ENCODE measurements at places on chromosomes 7 and 10. TPM values are rescaled to one million over a fixed set of nuclear protein-coding genes. Genes with fewer than 3 reads are reported as not detected.

The GPR37 gene
- total RNA-seq, result not detected

The JAKMIP3 gene
- total RNA-seq, result 0.89 TPM

The SMO gene
- total RNA-seq, result 0.22 TPM

The ITIH2 gene
- not detected for total RNA-seq

The NUDCD3 gene
- 108 TPM for total RNA-seq

The INTS1 gene
- total RNA-seq, result 188 TPM

The PAPOLB gene
- total RNA-seq, result 0.07 TPM

The SAP25 gene
- 14.0 TPM for total RNA-seq

The PPP1R17 gene
- not detected for total RNA-seq

The REEP3 gene
- 7.5 TPM for total RNA-seq

The PILRA gene
- 16.0 TPM for total RNA-seq

The CYP2W1 gene
- 1.3 TPM for total RNA-seq

The A1CF gene
- total RNA-seq, result not detected

The LRIT1 gene
- total RNA-seq, result not detected

The LEP gene
- not detected for total RNA-seq

The NPC1L1 gene
- not detected for total RNA-seq

The PTF1A gene
- not detected for total RNA-seq

The ENTPD7 gene
- 5.6 TPM for total RNA-seq

The TLX1 gene
- total RNA-seq, result not detected

The NYAP1 gene
- 0.10 TPM for total RNA-seq

The SLC26A3 gene
- total RNA-seq, result not detected

The ATRNL1 gene
- not detected for total RNA-seq

The NEUROD6 gene
- not detected for total RNA-seq

The GTF2IRD2 gene
- total RNA-seq, result 14.6 TPM

The ALOX5 gene
- 139 TPM for total RNA-seq

The CCDC146 gene
- 4.4 TPM for total RNA-seq

The MLXIPL gene
- not detected for total RNA-seq

The FFAR4 gene
- total RNA-seq, result not detected

The SPDYE1 gene
- not detected for total RNA-seq

The VENTX gene
- not detected for total RNA-seq

The TRIM50 gene
- total RNA-seq, result not detected

The TMEM213 gene
- total RNA-seq, result not detected

The PLXNA4 gene
- total RNA-seq, result not detected

The FAM171A1 gene
- total RNA-seq, result not detected

The CCL26 gene
- not detected for total RNA-seq

The PHF14 gene
- 55.5 TPM for total RNA-seq

The TMEM176B gene
- 0.37 TPM for total RNA-seq

The NKX1-2 gene
- not detected for total RNA-seq

The CUBN gene
- 0.25 TPM for total RNA-seq

The CPEB3 gene
- total RNA-seq, result 3.2 TPM

The OR2F1 gene
- total RNA-seq, result not detected

The SPDYE9 gene
- not detected for total RNA-seq

The CLDN4 gene
- total RNA-seq, result 1.0 TPM

The CCDC136 gene
- total RNA-seq, result 38.7 TPM

The CRTAC1 gene
- not detected for total RNA-seq

The UCN3 gene
- not detected for total RNA-seq

The PEX1 gene
- total RNA-seq, result 47.4 TPM

The PNLIPRP1 gene
- not detected for total RNA-seq

The HTR5A gene
- total RNA-seq, result not detected

The SRI gene
- 140 TPM for total RNA-seq

The PRTFDC1 gene
- not detected for total RNA-seq

The TRIM73 gene
- 26.2 TPM for total RNA-seq

All from OCI-LY7 (cell line).